ENCODE measurements at places on chromosomes 1 and 21.
A peak's percentile ranks its signal among the peaks of the same experiment; 100 is the strongest.

GRCh38 chr1:45803299-45803780, at the start of gene MAST2:
Gene MAST2 (plus strand): TSS chr1:45803612. CDS start chr1:45803896, 284 bp downstream.
- peak; percentile 53 for DNase-seq

GRCh38 chr1:105874621-105875020, 1181.9 kb upstream of the PRMT6 start:
- DNase-seq: no peak

GRCh38 chr1:19860418-19860817, 21.8 kb upstream of the OTUD3 start:
- DNase-seq: no peak

GRCh38 chr21:35411434-35411833, 362.3 kb upstream of the RUNX1 start:
- DNase-seq: no peak

- DNase-seq: no peak
Measured at GRCh38 chr1:225532240-225532944, 104.6 kb upstream of the LBR start.

DNA sequence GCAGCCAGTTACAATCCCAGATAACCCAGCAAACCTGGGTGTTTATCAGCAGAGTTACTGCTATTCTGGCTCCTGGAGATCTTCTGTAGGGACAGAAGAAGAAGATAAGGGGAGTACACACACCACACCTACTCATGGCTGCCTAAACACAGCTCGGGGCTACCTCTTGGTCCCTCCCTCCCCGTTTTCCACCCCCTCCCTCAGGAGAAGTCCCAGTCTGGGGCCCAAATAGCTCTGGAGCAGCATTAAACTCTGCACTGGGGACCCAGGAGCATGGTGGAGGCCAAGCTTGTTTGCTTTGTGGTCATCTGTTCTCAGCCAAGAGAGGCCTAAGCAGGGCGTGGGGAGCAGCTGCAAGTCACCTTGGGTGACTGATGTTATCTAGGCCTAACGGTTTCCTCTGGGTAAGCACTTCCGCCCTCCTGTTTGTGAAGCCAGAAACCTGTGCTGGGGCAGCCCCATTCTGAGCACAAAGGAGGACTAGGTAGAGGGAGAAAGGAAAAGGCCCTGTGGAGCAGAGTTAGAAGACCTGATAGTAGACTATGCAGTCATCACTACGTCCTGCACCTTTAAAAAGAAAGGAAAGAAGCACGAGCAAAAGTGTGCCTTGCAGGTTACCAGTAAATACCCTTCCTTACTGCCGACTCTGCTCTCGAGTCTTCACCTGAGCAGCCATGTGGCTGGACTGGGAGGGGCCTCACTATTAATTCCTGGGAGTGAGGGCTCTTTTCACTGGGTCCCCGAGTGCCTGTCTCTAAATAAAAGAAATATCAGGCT, 2.0 kb upstream of the RCSD1 start:
- peak; percentile 71 for DNase-seq

All from thymus (tissue), 14 donors.